Activated CD8-positive, alpha-beta memory T cell treated with anti-CD3 and anti-CD28 coated beads, Interleukin-2, amount 10 ng/mL, durations not matched to agents 7 days and 5 days (primary cell): ENCODE measurements at places on chromosomes 1 and 21.

DNA sequence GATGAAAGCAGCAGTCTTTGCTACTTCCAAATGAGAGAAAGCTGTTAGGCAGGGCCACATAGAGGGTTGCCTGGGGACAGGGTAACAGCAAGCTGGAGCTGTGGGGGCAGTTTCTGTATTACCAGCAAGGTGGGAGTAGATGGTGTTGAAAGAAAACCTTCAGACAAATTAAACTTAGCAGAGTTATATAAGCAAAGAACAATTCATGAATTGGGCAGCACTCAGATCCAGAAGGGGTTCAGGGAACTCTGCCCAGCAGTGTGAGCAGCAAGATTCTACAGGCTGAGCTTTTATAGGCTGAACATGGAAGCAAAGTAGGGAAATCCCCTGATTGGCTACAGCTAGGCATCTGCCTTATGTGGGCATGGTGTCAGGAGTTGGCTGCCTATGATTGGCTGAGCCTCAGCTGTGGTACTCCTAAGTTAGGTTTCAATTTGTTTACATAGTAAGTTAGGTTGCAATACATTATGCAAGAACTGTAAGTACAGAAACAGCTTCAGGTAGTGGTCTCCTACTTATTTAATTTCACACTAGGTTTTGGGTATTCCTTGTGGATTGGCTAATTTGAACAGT is 64.1 kb upstream of the TMPRSS2 start:
- DNase-seq: no peak

- no peak for DNase-seq
These were observed at the start of gene FNDC7 for GRCh38 chr1:108712606-108713150. TSS of gene FNDC7 (plus strand) at chr1:108712908. CDS start at chr1:108712934, 26 bp downstream.

DNA sequence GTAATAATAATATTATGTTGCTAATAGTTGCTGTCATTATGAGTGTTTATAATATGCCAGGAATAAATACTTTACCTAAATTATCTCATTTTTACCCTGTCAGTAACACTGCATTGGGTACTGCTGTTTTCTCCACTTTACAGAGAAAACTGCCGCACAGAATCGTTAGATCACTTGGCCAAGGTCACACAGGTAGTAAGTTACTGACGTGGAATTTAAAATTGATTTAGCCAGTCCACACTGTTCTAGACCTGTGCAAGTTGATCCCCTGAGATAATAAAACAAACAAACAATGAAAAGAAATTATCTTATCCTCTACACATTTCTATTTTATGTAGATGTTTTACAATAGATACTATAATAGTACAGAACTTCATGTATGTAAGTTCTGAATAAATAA is 174.1 kb downstream of the ROR1 start:
- no peak for DNase-seq

DNA sequence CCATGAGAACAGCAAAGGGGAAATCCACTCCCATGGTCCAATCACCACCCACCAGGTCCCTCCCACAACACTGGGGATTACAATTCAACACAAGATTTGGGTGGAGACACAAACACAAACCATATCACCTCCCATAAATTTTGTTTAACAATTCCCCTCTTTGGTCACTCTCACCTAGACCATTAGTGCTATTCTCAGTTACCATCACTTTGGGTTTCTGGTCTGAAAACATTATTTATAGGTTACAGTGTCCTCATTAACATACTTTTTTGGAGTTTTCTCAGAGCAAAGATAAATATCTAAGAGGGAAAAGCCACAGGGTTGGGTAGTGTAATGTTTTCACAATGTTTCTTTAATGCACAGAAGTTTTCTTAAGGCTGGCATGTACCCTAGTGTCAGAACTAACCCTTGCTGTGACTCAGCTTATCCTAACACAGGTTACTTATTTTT is 47.7 kb upstream of the DNAH14 start:
- DNase-seq: peak; percentile 4

DNA sequence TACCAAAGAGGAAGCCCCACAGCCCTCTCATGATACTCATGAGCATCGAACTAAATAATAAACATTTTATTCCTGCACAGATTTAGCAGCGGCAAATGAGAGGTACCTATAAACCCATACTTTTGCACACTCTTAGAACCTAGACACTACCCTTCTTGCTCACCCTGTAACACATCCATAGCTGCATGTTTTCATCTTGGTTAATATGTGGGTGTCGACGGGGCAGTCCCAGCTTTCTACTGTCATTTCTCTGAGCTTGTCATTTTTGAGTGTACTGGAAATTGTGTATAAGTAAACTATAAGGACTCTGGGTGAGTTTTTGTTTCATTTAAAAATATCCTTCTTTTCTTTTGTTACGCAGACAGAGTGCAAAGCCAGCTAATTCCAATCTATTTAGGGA is 25.5 kb downstream of the OVGP1 start:
- DNase-seq: no peak

DNA sequence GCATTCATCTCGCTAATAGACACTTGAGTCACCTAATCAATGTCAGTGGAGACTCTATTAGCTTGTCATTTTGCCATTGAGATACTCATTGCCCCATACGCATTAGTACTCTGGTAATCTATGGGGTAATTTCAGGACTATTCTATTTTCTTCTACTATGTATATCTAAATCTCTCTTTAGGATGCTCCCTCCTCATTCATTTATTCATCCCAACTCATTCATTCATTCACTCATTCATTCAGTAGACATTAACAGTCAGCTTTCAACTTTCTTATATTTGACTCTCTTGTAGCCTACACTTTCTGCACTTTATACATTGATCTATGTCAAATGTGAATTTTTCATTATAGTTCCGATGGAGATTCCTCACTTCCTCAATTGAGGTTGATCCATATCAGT is 170.9 kb downstream of the ASTN1 start:
- DNase-seq: no peak

DNA sequence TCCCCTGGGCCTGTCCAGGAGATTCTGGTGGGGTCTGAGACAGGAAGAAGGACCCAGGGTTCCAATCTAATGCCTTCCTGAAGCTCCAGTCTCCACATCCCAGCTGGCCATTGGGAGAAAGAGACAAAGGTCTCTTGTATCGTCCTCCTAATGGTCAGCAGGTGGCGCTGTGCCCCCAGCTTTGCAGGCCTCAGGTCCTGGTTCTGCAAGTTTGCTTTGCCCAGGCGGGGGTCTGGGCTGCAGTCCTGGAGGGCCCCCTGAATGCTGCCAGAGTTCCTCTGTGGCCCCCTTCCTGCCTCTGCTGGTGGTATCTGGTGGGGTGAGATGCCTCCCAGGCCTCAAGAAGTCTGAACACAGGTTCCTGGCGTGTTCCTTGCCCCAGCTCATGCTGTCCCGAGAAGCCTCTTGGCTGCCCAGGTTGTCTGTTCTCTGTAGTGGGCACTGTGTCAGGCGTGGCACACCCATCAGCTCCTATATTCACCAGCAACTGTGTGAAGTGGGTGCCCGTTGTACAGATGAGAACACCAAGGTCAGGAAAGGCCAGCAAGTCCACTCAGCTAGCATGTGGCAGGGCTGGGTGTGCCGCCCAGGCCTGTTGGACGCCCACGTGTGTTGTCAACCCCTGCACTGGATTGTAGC is 33.8 kb upstream of the CSF3R start:
- peak; percentile 58 for DNase-seq

DNA sequence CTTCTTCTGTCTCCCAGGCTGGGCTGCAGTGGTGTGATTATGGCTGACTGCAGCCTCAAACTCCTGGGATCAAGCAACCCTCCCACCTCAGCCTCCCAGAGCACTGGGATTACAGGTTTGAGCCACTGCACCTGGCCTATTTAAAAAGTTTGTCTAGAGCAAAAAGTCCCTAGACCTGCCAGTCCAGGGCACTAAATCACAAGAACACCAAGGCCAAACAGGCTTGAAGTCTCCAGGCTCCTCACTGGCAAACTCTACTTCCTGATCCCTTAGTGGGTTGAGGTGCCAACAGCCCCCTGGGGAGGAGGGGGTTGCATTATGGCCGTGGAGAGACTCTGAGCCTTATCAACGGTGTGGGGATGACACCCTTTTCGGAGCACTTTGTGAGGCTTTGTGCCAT is 76.0 kb downstream of the CLIC6 start:
- DNase-seq: no peak

DNA sequence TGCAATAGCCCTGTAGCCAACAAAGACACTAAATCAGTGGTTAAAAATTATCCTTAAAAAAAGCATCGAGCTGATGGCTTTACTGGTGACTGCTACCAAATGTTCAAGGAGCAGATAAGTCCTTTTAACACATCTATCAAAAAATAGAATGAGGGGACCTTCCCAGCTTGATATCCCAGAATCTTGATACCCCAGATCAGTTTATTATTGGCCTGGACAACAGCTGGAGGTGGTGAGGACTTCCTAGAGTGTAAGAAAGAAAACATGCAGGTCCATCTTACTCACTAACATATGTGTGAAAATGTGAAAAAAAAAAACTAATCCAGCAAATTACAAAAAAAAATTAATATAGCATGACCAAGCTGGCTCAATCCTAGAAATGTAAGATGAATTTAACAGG is 21.3 kb downstream of the CHIT1 start:
- no peak for DNase-seq

- DNase-seq: no peak
These were observed 67.9 kb downstream of the DDR2 start for GRCh38 chr1:162700131-162700530.

DNA sequence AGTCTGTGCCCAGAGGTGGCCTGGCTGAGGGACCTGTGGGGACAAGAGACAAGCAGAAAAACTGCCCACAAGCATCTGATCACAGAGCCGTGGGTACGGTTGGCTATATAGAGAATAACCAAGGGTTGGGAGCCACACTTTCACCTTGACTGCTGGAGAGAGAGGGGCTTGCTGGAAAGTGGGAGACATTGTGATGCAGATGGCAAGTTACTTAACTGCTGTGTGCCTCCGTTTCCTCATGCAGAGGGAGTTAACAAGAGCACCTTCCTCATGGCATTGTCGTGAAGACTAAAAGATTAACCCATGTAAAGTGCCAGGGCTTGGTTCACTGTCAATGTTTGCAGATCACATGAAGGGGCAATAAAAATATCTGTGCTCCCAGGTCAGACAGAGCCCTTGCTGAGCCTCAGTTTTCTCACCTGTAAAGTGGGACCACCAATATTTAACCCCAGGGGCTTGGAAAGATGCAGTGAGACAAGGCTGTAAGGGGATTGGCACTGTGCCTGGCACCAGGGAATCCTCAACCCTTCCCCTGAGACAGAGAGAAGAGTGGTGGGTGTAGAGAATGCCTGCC is 52.8 kb downstream of the SDC3 start:
- no peak for DNase-seq

DNA sequence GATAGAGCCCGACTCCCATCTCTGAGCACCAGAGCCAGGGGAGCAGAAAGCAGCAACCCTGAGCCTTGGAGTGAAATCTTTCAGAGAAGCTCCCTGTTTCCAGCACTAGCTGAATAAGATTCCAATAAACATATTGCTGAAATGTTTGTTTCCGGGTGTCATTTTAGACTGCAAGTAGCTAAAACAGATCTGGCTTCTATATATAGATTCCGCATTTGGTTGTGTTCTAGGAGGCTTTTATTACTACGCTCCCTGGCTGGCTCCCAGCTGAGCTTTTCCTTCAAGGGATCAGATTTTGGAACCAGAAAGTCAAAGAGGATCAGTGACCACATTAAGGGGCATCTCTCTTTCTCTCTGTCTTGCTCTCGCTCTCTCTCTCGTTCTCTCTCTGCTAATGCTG is 88.2 kb downstream of the PAPPA2 start:
- no peak for DNase-seq

DNA sequence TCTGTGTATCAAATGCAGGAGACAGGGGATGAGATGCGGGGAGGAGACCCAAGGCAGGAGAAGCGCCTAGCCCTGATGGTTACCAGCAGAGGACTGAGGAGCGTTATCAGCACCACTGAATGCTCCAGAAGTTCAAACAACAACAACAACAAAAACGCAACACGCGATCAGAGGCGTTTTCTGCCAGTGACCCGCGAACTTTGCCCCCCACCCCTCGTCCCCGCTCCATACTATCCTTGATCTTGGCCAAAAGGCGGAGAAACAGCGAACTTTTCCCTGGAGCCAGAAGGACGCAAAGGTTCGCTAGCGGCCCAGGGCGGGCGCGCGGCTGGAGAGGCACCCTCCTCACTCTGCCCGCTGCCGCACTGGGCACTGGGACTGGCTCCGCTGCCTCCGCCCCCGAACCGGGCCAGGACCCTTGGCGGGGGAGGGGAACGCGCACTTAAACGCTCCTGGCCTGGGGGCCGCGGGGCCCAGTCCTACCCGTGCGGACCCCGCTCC is 699 bp downstream of the ECHDC2 start:
- peak; percentile 34 for DNase-seq

DNA sequence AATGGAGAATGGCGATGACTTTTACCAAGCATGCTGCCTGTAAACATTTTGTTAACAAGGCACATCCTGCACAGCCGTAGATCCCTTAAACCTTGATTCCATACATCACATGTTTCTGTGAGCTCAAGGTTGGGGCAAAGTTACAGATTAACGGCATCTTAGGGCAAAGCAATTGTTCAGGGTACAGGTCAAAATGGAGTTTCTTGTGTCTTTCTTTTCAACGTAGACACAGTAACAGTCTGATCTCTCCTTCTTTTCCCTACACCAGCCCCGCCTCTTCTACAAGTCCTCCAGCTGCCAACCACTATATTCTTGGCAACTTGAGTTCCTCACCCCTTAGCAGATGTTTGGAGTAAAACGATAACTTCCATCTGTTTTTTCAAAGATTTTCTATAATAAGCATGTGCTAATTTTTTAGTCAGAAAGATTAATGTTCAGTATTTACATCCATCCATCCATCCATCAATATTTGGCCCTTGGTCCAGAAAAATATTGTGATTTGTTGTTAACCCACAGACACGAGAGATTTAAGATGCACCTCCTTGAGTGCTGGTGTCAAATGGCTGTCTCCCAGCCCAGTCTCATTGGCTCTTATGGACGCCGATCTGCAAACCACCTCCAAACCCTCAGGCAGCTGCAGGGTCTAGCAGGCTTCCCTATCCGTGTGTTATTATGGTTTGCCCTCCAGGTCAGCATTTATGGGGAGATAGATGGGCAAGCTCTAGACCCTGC is 3.8 kb downstream of the DNALI1 start:
- no peak for DNase-seq

- DNase-seq: no peak
These were observed 43.2 kb downstream of the KIF26B start for GRCh38 chr1:245197911-245198379.
